ENCODE measurements at places on chromosomes 7 and 10.
A peak's percentile ranks its signal among the peaks of the same experiment; 100 is the strongest.

GRCh38 chr10:109327266-109327665 is 596.0 kb downstream of the XPNPEP1 start:
- DNase-seq = no peak

GRCh38 chr10:85851325-85851724 is 515.3 kb downstream of the GRID1 start:
- DNase-seq = no peak

- DNase-seq = peak; percentile 52
These were observed 113.4 kb downstream of the PTPN20 start for GRCh38 chr10:47024399-47025252.

- DNase-seq = no peak
These were observed 247.0 kb downstream of the SORCS1 start for GRCh38 chr10:106917452-106918055.

DNA sequence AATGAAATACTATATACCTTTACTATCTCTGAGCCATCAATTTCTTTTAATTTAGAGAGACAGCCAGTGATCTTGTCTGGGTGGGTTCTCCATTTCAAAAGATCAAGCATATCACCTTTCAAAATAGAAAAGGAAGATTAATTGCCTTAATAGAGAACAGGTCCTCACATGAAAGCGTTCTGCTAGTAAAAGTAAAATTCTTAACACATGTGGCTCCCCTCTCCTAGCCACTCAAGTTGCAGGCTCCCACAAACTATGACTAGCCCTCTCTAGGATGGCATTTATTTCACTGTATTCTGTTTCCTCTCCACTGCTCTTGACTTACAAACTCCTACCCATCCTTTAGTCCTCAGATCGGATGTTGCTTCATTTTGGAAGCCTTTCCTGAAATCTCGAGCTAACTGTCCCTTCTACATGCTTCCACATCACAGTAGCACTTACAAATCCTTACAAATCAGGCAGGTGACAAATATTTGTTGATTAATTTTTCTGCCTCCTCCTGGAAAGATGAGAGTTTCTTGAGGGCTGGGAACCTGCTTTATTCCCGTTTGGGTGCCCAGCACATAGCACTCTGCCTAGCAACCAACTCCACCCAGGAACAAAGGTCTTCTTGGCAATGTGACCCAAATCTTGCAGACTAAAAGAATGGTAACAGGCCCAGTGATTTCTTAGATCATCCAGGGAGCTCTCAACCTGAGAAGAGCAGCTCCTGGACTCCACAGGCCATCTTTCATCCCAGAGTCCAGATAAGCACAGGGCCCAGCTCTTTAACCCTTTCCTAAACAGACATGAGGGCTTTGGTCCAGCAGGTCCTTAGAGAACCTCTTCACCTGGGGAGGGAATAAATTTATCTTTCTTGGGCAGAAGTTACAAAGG is 310.4 kb upstream of the IMMP2L start:
- no peak for DNase-seq

DNA sequence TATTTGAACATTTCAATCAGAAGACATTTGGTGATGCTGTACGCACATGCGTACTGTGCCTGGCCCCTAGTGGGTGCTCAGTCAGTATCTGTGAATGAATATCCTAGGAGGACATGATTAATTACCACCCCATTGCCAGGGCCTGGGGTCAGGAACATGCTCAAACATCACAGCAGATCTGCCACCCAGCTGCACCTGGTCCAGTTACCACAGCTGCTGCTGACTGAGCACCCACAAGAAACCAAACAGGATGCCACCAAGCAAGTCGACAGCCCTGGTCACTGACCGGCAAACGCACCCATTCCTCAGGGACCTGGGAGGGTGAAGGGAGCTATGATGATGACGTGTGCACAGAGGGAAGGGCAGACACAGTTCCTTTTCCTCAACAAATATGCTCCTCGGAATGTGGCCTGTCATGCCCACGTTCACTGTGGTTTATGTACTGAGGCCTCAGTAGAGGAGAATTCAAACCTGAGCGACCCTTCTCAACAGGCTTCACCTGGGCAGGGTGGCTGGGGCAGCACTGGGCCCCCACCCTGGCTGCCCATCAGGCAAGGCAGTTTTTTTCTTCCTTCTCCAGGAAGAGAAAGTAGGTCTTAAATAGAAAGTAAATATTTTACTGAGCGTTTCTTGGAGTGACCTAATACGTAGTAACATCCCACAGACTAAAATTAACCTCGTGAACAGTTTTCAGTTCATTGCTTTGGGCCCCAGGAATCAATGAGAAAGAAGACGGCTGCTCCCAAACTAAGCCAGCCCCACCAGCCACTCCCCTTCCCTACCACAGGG is 13.4 kb downstream of the CTBP2 start:
- DNase-seq = no peak

DNA sequence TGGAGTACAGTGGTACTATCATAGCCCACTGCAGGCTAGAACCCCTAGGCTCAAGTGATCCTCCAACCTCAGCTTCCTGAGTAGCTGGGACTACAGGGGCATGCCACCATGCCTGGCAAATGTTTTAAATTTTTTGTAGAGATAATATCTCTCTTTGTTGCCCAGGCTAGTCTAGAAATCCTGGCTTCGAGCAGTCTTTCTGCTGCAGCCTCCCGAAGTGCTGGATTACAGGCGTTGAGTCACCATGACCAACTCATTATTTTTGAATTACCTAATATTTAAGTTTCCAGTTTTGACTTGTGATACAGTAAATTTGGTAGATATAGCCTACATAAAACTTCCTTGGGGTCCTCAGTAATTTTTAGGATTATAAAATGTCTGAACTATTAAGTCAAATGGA is 74.1 kb downstream of the RUNDC3B start:
- DNase-seq = no peak

- no peak for DNase-seq
These were observed 48.7 kb downstream of the UPF2 start for GRCh38 chr10:11993834-11994468.

- DNase-seq = no peak
These were observed 103.2 kb upstream of the WAC start for GRCh38 chr10:28429573-28430216.

DNA sequence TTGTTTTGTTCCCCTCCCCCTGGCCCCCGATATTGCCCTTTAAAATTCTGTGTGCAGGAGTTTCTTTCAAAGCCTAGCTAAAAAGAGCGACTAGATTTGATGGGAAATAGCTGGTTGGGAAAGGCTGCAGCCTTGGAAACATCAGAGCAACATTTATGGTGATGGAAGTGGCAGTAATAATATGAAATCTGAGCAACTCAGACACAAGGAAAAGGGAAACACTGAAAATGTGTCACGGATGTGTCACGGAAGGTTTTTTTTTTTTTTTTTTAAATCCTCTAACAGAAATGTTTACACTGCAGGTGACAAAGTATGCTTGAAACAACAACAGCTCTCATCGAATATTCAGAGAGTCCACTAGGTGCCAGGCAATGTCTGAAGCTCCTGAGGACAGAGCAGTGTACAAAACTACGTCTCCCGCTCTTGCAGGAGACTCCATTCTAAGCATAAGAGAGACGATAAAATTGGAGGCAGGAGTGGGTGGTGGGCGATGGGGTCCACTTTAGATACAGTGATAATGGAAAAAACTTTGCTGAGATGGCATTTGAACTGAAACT is 143.0 kb downstream of the RSU1 start:
- peak; percentile 88 for DNase-seq

DNA sequence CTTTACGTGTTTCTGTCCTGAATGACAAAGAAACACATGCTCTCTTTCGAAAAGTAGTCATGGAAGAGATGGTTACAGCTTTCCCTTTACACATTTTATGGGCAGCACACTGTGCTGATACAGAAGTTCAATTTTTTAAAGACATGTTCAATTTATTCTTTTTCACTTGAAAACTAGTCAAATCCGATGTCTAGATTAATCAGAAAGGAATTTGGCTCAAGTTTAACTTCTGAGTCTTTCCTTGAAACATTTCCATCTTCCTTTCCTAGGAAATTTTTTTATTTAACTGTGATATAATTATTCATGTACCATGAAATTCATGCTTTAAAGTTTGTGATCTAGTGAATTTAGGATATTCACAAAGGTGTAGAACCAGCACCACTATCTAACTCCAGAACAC is 360.1 kb downstream of the TNS3 start:
- no peak for DNase-seq

DNA sequence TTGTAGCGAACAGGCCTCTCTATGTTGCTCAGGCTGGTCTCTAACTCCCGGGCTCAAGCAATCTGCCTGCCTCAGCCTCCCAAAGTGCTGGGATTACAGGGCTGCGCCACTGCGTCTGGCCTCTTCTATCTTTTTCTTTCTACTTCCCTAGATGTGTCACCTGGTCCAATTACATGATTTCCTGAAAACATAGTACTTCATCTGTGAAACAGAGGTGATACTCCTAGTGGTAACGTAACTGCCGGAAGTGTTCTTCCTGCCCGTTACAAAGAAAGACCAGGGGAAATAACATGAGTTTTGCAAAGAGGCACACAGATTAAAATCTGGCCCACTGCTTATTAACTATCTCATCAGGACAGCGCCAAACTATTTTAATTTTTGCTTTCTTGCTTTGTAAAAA is 18.4 kb upstream of the HGF start:
- DNase-seq = no peak

DNA sequence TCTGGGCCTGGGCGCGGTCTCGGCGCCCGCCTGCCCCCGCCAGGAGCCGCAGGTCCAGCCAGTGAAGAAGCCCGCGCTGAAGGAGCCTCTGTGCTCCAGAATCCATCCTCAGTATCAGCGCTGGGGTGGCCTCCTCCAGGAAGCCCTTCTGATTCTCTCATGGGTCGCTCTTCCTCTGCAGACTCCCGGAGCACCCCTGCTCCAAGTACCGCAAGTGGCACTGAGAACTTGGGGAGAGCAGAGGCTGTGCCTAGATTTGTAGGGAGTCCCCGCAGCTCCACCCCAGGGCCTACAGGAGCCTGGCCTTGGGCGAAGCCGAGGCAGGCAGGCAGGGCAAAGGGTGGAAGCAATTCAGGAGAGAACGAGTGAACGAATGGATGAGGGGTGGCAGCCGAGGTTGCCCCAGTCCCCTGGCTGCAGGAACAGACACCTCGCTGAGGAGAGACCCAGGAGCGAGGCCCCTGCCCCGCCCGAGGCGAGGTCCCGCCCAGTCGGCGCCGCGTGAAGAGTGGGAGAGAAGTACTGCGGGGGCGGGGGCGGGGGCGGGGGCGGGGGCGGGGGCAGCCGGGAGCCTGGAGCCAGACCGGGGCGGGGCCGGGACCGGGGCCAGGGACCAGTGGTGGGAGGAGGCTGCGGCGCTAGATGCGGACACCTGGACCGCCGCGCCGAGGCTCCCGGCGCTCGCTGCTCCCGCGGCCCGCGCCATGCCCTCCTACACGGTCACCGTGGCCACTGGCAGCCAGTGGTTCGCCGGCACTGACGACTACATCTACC is at the start of gene ALOX5:
TSS of gene ALOX5 (plus strand) at position 641 of the 774 bp plus-strand sequence. CDS start at position 705, 64 bp downstream.
- DNase-seq = peak; percentile 81

- DNase-seq = no peak
These were observed 59.5 kb upstream of the PDLIM1 start for GRCh38 chr10:95350219-95350829.

DNA sequence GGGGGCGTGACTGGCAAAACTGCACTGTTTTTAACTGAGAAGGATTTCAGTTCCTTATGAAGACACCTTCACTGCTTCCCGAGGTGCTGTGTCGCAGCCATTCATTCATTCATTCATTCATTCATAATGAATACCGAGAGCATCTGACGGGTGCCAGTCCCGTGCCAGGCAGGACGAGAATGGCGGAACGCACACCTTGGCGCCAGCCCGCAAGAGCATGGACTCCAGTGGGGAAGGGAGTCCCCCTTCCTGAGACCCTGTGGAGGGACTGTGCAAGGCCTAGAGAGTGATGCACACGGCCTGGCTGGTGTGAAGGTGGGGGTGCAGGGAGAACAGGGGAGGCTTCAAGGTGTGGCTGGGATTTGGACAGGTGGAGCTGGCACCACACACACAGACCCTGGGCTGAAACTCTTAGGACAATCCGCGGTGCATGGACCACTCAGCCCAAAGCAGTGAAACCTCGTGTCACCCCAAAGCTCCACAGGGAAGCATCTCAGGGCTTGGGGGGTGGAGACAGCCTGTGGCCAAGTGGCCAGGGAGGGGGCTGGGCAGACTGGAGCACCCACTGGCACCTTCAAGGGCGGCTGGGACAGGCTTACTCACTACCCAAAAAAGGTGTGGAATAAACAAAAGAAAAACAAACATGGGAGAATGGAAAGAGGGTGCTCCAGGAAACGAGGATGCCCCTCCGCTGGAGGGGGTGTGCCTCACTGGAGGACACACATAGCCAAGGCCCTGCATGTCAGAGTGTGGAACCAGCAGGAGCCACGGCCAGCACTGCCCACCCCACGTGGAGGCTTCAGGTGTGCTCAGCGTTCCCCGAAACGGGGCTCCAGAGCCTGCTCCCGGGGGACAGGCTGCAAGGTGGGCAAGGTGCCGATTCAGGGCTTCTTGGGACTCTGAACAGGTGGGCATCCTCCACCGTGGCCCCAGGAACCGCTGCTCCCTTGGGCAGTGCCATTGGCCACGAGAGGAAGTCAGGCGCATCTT is 37.7 kb downstream of the EBF3 start:
- DNase-seq = no peak

DNA sequence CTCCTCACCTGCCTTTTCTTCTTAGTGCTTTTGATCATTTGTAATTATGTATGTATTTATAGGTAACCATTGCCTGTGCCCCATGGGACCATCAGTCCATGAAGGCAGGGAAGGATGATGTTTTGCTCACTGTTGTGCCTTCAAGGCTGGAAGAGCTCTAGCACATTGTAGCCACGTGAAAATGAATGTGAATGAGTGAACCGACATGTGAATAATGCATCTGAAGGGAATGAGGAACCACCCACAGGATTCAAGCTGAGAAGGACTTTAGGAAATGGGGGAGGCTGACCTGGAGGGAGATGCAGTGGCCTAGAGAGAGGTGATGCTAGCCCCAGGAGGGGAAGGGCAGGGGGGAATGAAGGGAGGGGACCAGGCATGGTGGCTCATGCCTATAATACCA is 6.0 kb upstream of the PNLIPRP2 start:
- DNase-seq = no peak

GRCh38 chr10:101974091-101974971 is 81.6 kb downstream of the ARMH3 start:
- no peak for DNase-seq

DNA sequence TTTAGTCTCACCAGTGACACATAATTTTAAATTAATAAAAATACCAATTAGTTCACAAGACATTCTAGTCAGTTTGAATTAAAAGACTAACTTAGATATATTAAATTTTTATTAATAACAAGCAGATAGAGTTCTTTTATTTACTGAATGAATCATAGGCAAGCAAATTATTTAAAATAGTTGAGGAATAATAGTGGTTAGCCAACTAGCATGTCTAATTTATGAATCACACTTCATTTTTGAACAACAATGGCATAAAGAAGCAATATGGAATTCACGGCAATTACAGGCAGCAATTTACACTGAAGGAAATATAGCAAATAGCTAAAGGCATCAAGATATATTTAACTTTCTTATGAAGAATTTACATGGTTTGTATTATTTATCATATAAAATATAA is 187.0 kb upstream of the SLC26A5 start:
- no peak for DNase-seq

DNA sequence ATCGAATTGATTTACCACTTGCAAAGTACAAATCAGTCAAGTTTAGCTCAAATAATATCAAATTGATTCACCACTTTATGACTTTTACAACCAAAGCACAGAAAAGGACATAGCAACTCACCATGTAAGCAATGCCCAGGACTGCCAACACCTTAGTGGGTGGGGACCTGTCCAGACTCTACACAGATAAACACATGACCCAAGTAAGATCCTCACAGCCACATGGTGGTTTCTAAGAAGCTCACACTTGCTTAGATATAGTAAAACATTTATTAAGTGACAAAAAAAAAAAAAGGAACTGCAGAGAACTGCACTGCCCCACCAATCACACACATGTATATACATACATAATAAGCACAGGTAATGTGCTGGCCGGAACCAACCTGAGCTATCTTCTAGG is 116.2 kb downstream of the SLC25A13 start:
- DNase-seq = no peak
